ENCODE measurements at places on chromosomes 2 and 18.

DNA sequence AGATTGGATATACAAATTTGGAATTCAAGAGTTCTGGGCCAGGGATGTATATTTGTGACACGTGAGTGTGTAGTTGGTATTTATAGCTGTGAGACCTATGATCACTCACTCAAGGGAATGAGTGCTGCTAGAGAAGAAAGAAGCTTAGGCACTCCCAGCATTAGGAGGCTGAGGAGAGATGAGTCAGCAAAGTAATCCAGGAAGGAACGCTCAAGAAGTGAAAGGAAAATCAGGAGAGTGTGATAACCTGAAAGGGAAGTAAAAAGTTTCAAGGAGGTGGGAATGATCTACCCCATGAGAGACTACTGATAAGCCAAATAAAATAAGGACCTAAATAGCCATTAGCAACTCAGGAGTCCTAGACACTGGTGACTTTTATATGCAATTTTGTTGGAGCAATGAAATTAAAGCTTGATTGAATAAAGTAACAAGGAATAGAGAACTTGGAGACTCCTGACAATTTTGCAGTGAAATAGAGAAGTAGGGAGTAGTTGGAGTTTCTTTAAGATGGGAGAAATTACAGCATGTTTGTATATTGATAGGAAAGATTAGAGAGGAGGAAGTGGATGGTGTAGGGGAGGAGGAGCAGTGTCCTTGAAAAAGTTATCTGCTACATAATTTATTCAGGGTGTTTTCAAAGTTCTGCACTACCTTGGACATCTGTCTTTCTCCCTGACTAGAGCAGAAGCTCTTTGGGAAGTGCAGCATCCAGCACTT is 89.9 kb downstream of the UBE2E3 start:
- no peak for DNase-seq

DNA sequence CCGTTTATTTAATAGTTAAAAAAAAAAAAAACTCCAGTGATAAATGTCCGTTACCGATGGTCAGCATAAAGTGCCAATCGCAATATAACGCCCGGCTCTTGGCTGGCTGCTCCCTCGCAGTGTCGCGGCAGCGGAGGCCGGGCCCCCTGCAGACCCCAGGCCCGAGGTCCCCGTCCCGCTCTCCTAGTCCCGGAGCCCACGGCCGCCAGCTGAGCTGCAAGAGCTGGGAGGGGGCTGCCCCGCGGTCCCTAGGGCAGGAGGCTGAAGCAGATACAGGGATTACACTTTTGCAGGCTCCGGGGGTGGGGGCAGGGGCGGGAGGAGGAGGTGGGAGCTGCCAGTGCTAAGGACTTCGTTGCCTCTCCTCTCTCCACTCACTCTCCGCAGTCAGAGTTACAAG is 6.9 kb downstream of the OSR1 start:
- no peak for DNase-seq

DNA sequence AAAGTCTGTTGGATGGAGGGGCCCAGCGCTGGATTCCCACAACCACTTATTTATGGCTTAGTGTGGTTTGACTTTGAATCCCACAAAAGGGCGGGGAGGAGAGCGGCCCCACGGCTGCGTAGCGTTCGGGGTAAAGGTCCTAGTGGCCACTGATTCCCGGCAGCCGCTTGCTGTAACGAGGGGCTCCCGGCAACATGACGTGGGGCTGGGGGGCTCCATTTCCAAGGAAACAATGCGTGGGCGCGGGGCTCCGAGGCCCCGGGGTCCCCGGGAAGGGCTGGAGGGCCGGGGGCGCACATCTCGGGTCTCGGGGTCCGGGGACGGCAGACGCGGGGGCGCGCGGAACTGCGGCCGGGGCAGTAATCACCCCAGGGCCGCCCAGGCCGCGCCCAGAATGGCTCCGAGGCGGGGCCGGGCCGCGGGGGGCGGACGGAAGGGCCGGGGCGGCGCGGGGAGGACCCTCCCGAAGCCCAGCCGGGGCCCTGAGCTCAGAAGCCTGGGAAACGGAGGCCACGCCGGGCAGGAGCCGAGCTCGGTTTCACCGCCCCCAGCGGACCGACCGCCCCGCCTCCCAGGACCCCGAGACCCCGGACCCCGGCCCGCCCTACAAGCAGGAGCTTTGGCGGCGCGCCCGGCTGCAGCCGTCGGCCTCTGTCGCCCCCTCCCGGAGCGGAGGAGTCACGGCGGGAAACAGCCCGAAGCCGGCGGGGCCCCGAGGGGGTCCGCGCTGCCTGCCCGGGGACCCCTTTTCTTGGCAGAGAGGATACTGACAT is 11.9 kb upstream of the MLPH start:
- peak; percentile 93 for DNase-seq

DNA sequence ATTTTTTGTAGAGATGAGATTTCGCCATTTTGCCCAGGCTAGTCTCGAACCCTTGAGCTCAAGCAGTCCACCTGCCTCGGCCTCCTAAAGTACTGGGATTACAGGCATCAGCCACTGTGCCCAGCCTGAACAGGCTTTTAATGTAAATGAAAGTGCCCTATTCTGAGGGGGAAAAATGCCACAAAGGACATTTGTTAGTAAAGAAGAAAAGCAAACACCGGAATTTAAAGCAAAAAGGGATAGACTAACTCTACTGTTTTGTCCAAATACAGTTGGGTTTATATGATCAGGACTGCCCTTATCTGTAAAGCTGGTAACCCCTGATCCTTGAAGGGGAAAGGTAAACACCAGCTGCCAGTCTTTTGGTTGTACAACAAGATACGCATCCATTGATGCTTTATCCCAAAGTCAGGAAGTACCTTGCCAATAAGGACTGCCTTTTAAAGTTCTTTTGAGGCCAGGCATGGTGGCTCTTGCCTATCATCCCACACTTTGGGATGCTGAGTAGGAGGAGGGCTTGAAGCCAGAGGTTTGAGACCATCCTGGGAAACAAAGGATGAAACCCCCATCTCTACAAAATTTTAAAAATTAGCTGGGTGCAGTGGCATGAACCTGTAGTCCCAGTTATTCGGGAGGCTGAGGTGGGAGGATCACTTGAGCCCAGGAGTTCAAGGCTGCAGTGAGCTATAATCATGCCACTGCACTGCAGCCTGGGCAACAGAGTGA is 13.1 kb downstream of the CLEC4F start:
- no peak for DNase-seq

DNA sequence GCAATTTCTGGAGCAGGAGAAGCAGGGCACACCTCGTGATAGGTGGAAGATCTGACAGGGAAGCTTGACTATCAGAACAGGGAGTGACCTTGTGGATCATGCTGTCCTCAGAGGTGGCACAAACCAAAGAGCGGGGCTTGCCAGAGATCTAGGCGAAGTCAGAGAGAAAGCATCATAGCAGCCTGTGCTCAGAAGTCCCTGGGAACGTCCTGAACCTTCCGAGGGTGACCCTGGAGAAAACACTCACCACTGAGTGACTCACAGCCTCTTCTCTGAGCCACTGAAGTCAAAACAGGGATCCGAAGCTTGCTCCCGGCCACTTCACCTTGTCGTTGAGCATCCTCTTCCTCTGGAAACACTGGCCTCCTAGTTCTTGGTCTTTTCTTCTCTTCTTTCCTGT is 56.7 kb downstream of the IL1R2 start:
- no peak for DNase-seq

DNA sequence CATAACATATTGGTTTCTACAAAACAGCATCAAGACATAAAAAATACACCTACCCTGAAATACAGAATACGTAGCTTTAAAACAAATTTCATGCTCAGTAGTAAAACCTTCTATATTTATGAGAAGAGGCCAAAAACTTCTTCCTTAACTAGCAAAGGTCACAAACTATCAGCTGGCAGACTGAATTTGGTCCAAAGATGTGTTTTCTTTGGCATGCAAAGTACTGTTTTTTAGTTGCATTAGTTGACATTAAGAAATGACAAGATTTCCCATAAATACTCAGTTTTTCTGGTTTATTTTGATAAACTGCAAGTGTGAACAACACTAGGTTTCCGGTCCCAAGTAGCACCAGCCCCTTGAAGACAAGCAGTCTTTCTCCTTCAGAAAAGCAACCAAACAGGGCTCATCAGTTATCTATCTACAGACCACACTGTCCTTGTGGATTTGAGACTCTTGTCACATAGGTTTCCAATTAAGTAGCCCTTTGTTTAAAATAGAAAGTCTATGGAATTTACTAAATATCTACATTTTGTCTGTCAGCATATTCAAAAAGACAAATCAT is 35.6 kb downstream of the SLC25A12 start:
- no peak for DNase-seq

GRCh38 chr2:232493701-232494474 is 6.3 kb upstream of the ECEL1 start:
- DNase-seq: peak; percentile 15

DNA sequence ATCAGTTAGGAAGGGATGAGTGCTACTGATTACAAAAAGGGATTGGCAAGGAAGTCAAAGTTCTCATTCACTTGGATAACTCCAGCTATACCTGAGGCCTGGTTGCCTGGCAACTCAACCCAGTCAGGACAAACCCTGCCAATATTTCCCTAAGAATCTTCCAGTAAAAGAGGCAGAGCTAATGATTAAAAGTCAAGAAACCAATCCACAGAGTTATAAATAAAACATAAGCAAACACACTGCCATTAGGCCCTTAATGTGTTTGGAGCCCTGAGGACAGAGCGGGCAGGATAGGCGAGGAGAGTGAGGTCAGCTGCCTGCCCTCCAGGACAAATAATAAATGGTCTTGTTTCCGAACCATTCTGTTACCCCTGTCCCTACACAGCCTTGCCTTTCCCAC is 215.6 kb upstream of the NABP1 start:
- no peak for DNase-seq

- no peak for DNase-seq
Measured at GRCh38 chr2:148896136-148896535, 21.1 kb downstream of the KIF5C start.

Measured in left ventricle myocardium superior (tissue), 1 donor.